ENCODE measurements at places on chromosomes 16 and 17.
A peak's percentile ranks its signal among the peaks of the same experiment; 100 is the strongest.

DNA sequence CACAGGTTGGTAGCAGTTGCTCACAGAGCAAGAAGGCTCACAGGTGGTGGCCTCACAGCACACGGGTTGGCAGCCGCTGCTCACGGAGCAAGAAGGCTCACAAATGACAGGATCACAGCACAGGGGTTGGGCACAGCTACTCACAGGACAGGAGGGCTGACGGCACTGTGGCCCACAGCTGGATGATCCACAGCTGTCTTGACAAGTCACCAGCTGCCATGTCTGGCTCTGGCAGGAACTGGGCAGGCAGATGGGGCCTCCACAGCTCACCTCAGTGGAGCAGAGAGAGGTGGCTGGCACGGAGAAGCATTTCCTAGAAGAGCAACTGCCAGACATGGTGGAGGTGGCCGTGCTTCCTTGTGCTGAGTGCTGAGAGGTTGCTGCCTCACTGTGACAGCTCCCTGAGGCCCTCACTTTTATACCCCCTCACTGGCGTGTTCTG is at the start of gene KRTAP16-1:
KRTAP16-1 (minus strand) TSS at position 392 of the 442 bp plus-strand sequence; CDS start at position 336, 56 bp downstream.
- DNase-seq: no peak

DNA sequence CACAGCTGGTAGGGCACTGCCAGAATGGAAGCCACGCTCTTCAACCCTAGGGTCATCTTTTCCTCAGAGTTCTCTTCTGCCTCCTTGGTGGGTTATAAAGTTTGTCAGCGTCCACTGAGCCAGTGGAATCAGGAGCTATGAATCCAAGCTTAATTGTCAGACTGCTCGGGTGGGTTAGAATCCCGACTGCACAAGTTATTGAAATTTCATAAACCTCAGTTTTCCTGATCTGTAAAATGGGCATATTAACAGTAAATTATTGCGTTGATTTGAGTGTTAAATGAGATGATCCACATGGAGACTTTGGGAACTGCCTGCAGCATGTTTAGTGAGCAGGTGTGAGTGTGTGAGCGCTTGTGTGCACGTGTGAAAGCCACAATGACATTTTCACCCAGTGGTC is 400.5 kb upstream of the CDH11 start:
- DNase-seq: no peak

DNA sequence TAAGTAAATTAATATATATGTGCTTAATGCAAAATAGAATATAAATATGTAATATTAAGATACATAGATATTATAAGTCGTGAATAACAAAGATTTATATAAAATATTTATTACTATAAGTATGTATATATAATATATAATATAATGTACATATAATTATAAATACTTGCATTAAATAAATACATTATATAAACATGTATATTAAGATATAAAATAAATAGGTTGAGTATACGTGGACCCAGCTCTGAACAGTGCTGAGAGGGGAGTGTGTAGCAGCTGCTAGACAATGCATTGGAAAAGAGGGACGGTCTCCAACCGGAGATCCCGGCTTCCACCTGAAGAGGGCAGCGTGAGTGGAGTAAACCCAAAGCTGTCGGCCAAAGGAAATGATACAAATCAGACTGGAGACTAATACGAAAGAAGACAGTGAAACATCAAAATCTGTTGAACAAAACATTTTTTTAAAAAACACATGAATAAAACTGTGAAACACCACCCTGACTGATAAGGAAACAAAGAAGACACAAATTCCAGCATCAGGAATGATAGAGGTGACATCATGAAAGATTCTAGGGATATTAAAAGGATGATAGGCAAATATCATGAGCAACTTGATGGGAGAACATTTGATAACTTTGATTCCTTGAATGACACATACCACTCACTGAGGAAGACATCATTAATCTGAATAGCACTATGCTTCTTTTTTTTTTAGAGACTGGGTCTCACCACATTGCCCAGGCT is 125.4 kb upstream of the CHMP6 start:
- DNase-seq: peak; percentile 28

DNA sequence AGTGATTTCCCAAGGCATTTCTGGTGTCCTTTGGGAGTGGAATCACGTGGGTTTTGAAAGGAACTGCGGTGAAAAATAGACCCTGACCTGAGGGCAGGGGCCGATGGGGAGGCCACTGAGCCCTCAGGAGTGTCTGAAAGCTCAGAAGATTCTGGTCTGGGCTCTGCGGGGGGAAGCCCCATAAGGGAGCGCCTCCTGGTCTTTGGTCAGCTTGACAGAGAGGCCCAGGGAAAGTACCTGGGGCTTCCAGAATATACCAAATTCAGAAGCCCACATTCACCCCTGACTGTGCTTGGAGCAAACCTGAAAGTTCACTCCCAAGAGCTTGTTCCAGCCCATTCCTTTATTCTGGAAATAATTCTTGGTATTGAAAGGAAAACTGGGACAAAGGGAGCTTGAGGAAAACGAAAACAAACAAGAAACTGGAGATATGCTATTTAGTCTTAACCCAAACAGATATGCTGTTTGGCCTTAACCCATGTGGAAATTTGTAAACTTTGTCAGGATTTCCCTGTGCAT is 23.2 kb upstream of the NAGLU start:
- peak; percentile 85 for DNase-seq

- DNase-seq: peak; percentile 83
Observed at GRCh38 chr17:32822996-32823395, 53.9 kb downstream of the MYO1D start.

GRCh38 chr17:32926183-32926582 is 1.8 kb upstream of the TMEM98 start:
- DNase-seq: no peak

All from large intestine (tissue), 12 donors.